ENCODE measurements at places on chromosomes 7 and 10.

DNA sequence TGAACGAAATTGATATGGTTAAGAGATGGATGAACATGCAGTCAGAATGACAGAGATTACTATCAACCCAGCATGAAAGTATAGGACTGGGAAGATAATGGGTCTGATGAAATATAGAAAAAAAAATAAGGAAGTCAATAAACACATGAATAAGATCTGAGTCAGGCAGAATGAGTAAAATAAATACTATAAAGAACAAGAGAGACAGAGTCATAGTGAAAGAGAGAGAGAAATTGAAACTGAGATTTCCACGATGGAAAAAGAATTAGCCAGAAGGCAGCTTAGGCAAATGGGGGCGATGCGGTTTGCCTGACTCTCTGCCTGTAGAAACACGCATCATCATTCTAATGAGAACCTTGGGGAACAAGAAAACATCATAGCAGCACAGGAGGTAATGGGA lies 26.6 kb downstream of the SEMA3D start:
- no peak for DNase-seq

DNA sequence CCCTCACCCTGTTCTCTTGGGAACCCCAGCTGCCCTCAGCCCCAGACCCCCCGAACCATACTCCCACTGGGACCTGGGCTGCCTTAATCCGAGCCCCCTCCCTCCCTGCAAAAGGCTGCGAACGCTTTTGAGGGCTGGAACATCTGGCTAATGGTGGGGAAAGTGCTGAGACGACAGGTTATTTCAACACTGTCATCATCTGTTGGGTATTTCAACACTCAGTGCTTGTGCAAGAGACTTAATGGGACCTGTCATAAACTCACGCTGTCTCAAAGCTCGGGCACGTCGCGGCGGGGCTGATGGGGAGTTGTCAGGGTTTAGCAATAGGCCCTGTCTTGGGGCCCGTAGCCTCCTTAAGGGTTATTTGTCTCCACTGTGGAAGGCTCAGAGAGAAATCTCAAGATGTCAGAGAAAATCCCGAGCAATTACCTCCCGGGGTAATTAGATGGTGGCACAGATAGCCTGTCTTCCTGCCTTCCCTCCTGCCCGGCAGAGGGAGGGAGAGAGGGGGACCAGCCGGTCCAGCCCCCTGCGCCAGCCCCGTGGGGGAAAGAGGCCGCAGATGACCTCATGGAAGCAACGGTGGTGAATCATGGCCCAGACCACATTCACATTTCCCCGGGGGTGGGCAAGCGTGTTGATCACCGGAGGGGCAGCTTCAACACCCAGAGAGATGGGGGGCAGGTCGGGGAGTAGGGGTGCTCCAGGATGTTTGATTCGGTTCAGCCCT lies 88.7 kb upstream of the MYL10 start:
- DNase-seq = no peak

DNA sequence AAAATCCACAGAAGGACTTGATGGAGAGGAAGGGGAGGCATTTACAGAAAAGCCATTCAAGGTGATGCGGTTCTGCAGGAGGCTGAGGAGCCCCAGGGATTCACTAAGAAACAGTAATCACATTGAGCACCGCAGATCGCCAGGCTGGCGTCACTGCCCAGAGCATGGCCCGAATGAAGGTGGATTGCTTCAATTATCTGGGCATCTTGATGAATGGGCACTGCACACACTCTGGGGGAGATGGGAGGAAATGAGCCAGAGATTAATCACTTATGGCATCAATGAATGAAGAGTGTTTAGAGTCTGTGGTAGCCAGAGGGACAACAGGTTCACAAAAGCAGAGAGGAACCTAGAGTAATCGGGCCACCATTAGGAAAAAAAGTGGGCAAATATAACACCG lies 292.1 kb downstream of the ZEB1 start:
- no peak for DNase-seq

- DNase-seq = no peak
Measured at GRCh38 chr7:23490357-23491135, 20.3 kb upstream of the IGF2BP3 start.

GRCh38 chr7:17152721-17153120 lies 145.7 kb upstream of the AHR start:
- DNase-seq = no peak
